ENCODE measurements at places on chromosomes 7 and 10.

DNA sequence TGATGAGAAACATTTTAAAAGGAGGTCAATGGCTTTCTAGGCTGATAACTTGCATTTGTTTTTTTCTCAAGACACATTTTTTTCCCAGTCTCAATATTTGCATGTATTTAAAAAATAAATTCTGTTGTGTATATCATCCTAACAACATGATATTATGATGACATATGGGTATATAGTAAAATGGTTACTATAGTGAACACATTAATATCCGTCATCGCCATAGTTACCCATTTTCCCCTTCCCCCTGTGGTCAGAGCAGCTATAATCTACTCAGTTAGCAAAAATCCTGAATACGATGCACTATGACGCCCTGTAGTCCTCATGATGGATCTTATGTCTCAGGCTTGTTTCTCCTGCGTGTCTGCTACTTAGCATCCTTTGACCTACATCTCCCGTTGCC lies 60.9 kb upstream of the ZPBP start:
- DNase-seq: no peak

DNA sequence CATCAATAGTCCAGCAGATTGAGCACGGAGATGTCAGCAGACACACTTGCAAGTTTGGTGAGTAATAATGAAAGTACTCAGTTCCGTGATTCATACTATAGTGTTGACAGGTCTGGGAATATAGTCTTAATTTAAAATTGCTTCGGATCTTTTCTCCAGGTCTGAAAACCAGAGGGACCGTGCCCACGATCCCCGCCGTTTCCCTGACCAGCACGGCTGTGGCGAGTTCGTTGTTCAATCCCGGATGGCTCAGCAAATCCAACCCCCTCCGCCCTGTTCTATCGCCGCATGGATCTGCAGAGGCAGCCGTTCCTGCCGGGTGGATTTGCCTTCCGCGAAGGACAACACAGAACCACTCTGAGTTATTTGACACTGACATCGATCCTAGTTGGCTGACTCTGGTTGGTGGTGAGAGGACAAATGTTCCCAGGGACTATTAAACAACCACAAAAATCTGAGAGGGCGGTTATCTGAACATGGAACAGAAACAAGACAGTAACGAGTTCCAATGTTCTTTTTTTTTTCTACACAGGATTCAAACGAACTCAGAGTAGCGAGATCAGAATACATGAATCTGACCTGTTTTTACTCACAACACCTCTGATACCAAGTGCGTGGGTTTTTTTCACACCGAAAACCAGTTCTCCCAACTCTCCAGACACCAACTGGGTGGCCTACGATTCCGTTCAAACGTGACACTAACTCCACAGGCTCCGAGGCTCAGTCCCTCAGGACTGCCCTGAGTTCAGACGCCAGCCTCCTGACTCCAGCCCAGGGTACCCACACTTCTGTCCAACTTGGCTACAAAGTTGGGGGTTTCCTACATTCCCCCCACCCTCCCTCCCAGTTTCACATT lies 52.7 kb downstream of the RBM17 start:
- no peak for DNase-seq

DNA sequence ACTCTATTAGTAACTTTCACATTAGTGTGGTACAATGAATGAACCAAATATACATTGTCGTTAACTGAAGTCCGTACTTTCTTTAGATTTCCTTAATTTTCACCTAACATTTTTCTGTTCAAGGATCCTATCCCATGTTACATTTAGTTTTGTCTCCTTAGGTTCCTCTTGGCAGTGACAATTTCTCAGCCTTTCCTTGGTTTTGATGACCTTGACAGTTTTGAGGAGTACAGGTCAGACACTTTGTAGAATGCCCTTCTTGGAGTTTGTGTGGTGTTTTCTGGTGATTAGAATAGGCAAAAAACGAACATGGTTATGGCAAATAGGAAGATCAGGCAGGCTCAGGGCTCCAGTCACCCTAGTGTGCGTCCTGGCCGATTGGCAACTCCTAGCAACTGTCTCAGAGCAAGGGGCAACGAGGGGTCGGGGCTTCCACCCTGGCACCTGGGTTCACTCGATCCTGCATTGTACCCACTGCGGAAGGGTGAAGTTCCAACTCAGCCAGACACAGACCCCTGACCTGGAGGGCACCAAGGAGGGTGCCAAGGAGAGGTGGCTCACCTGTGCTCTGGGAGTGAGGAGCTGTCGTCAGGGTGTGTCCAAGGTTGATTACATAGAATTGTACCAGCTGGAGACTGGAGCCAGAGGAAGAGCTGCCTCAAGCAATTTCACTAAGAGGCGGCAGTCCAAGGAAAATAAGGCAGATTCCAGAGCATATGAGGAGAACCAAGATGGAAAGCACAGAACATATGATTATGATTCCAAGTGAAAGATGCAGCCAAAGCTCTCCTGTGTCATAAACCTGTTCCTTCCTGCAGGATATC lies 37.5 kb downstream of the PAPSS2 start:
- DNase-seq: no peak

- no peak for DNase-seq
Measured at GRCh38 chr10:62154231-62154630, 114.4 kb downstream of the RTKN2 start.

- no peak for DNase-seq
Measured at GRCh38 chr7:101231644-101232043, 6.0 kb downstream of the CLDN15 start.

- DNase-seq: no peak
Measured at GRCh38 chr10:44046605-44047004, 338.3 kb downstream of the CXCL12 start.

DNA sequence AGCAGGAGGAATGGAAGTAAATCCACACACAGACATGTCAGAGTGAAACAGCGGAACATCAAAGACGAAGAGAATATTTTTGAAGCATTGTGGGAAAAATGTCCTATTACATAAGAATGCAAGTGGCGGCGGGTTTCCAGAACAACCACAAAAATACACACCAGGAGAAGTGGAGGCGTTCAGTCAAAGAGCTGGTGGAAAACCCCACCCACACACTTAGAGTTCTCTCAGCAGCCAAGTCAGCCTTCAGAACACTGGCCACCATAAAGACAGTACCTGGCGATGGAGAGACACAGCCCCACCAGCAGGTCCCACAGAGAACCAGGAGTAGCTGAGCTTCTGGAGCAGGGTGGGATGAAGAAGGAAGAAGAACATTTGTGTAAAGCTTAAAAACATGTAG lies 23.7 kb downstream of the NKX6-2 start:
- no peak for DNase-seq

GRCh38 chr10:121527690-121528089 lies 70.6 kb downstream of the FGFR2 start:
- DNase-seq: no peak

- no peak for DNase-seq
Measured at GRCh38 chr10:94571081-94571480, 25.5 kb downstream of the HELLS start.

DNA sequence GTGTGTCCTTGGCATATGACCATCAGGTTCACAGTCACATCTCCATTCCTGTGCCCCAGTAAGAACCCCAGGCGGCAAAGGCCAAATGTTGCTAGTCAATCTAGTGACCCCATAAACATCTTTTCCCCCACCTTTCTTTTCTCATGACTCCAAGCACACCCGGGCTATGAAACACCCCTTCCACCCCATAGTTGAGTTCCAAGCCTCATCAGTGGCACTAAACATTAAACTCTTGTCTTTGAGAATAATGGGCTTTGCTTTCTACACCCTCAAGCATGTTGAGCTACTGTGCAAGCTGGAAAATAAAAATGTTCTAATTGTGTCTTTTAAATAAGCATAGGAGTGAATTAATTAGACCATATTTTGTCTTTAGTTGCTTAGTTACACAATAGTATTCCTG lies 9.4 kb downstream of the ARID5B start:
- DNase-seq: no peak

- no peak for DNase-seq
Measured at GRCh38 chr7:101563198-101563901, 65.7 kb downstream of the MYL10 start.

DNA sequence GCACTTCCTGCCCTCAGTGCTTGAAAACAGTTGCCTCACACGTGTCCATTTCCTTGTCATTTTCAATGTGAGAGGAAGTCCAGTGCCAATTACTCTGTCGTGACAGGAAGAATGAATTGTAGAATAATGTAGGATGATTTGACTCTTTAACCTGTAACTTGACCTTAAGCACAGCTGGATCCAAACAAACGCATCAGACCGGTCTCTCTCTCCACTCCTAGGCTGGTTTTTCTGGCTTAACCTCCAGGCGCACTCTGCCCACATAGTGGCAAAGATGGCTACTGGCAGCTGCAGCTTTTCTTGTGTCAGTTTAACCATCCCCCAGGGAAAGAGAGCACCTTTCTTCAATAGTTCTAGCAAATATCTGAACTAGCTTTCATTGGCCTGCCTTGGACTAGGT lies 29.4 kb upstream of the PNLIPRP3 start:
- DNase-seq: no peak

DNA sequence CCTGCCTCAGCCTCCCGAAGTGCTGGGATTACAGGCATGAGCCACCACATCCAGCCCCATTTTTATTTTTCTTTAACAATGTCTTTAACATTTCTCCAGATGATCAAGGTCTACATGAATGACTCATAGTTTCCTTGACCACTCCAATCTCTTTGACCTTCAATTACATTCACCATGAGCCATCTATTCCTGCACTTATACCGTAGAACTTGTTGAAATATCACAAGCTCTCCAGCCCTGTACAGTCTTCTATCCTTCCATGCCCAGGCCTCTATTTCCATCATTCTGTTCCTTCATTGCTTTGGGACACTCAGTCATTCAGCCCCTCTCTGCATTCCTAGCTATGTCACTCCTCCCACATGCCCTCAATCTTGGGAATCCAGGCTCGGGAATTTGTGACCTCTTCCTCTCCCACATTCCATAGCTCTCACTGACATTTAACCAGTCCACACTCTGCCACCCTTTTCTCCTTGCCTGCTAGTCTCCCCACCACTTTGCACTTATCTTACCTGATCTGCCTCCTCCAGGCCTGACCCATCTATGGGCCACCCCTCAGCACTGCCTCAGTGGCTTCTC lies 151.8 kb upstream of the STK17A start:
- no peak for DNase-seq

DNA sequence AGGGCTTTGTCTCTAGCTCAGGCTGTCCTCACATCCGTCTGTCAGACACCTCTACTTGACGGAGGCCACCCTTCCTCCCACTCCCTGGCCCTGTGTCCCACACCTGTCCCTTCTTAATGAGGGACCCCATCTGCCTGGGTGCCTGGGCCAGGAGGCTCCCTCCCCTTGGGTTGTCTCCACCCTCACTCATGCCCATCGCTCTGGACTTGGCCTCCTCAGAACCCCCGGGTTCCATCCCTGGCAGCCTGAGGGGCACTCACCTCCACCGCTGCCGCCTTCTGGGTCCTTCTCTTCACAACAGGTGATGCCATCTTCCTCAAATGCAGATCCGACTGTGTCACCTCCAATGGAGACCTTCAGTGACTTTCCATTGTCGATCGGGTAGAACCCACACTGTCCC lies 20.2 kb upstream of the GJD4 start:
- no peak for DNase-seq

Data from NK-92 treated with Interleukin-12 subunit alpha and Interleukin-12 subunit beta, amount 100 ng/mL, for 24 hours (cell line).